HEK293T (cell line): ENCODE measurements at places on chromosomes 1 and 21.
A peak's percentile ranks its signal among the peaks of the same experiment; 100 is the strongest.

DNA sequence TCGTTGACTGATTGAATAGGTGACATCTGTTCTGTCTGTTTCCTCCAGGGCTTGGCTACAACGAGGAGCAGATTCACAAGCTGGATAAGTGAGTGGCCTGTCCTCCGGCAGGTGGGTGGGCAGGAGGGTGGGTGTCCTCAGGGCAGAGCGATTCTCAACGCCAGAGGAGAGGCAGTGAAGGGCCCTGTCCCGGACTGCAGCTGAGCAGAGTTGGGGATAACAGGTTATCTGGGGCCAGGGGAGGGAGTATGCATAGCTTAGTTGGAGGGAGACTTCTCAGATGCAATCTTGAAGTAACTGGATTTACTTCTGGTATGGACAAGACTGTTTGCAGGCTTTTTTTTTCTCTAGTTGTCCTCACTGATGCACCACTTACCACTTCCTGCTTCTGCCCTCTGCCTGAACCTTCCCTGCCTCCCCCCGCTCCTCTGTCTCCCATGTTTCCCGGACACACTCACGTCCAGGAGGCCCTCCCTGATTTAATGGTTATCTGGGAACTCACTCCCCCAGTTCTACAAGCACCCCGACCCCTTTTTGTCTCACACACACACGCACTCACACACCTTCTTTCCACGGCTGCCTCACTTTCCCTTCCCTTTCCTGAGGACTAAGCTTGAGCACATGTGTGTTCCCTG is 16.4 kb upstream of the RASSF5 start:
- no peak for DNase-seq

DNA sequence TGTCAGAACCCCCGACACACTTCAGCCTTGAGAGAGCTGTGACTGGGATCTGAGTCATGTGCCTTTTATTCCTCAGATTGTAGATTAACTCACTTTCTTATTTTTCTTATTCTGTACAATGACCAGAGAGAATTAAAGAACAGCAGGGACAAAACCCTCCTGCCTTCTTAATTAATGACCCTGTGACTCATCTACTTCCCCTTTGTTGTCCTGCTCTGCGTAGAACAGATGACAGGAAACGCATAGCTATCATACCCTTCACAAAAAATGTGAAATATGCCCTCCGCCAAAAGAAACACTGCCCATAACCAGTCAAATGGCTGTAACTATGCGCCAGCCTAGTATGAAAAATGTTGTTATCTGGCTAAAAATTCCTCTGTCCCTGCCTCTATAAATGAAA is 9.1 kb upstream of the PADI2 start:
- no peak for DNase-seq

GRCh38 chr21:43873673-43874072 is 8.7 kb downstream of the AGPAT3 start:
- DNase-seq: no peak

GRCh38 chr21:20086508-20086907 is 911.7 kb upstream of the NCAM2 start:
- no peak for DNase-seq

DNA sequence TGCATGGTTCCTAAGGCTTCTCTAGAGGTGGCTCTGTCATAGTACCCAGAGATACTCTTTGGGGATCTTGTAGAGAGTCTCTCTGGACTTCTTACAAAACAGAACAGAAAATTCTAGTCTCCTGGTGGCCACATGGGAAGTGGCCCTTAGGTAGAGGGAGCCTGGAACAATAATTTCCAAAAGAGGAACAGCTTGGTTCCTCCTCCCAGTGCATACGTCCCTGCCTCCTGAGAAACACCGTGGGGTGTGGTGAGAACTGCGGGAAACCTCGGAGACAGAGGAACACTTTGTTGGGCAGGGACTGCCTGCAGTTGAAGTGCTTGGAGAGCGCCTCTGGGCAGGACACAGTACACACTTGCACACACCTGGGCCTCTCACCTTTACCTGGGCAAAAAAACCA is 38.8 kb upstream of the EPHA8 start:
- DNase-seq: no peak

- DNase-seq: peak; percentile 42
Observed at GRCh38 chr1:14435368-14436023, 163.0 kb upstream of the KAZN start.

DNA sequence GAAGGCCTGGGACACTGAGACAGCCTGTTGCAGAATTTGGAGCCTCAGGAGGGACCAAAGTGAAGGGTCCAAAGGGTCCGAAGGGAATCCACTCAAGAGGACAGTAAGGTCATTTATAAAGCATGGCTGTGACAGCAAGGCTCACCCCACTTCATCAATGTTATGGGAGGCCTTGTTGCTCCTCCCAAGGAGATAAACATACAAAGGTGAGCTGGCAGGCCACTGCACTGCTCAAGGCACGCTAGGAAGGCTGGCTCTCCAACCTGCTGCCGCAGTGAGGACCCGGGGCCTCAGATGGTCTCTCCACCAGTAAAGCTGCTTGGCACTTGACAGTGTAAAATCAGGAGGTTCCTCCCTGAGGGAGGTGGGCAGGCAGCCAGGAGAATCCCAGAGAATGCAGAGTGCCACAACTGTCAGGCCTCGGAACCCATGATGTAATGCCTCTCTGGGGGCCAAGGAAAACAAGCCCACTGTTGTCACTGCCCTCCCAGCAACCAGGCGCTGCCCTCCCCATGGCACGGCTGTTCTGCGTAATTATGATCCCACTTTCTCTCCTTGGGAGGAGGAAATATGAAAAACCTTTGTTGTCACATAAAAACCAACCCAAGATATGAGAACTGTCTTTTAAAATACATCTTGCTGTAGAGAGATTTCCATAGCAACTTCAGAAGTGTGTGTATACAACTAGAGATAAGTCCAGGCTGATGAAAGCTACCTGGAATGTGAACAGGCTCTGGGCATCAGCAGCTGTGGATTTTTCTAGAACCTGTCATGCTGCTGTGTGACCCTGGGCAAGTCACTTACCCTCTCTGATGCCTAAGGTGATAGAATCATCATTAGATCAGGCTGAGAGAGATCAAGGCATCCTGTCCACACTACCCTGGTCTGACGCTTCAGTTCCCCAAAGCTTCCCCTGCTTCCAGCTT is 102.5 kb downstream of the KCNN3 start:
- no peak for DNase-seq

DNA sequence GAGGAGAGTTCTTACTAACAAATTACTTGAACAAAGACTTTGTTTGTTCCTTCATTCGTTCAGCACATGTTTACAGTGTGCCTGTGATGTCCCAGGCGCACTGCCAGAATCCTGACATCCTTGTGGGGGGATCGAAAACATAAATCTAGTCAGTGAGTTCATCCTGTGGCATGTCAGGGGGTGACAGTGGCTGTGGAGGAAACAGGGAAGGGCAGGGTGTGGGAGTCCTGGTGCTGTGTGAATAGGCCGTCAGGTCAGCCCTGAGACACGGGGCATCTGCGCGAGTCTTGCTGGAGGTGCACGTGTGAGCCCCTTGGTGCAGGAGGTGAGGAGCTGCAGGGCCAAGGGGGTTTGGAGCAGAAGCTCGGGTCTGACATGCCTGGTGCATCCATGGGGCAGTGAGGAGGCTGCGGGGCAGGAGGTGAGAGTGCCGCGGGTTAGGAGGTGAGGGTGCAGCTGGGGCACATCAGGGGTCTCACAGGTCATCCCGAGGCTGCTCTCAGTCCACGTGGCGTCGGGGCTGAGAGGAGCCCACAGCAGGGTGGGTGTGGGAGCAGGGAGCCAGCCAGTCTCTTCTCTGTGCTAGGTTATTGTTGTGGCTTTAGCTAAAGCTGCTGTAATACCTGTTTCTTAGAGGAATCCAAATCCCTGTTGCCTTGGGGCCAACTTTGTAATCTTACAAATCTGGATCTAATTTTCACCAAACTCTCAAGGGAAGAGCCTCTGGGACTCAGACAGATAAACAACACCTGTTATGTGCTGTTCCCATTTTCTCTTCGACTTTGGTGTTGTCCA is 93.4 kb downstream of the PCBP3 start:
- no peak for DNase-seq

- no peak for DNase-seq
Observed at GRCh38 chr1:187956975-187957374, 1128.2 kb downstream of the PLA2G4A start.

DNA sequence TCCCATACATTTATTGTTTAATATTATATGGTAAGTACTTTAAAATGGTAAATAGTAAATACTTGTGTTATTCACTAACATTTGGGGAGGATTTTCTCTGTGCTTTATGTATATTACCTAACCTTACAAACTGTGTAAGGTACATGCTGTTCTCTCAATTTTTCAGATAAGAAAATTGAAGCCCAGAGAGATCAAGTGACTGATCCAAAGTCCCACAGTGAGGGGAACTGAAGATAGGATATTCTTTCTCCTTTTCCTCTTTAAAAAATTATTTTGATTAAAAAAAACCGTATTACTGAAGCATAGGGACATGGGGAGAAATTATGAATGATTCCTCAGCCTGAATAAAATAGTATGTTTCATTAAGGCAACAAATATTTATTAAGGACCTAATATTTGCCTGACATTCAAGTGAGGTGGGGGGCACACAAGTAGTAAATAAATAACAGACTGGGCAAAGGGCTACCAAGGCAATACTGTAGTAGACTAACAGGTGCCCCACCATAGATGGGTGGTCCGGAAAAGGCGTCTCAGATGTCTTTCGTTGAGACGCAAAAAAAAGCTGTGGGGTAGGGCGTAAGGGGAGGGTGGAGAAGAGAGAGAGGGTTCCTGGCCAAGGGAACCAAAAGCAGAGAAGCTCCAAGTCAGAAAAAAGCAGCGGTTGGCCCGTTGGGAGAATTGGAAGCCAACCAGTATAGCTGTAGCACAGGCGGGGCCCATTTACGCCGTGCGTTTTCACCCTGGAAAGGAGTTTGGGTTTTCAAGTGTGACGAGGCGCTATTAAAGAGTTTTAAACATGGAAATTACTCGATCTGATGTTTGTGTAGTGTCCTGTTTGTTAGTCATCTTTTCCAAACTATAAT is 944 bp upstream of the AGO3 start:
- peak; percentile 56 for DNase-seq

- DNase-seq: no peak
Observed at GRCh38 chr1:244092293-244092963, 41.3 kb downstream of the ZBTB18 start.

DNA sequence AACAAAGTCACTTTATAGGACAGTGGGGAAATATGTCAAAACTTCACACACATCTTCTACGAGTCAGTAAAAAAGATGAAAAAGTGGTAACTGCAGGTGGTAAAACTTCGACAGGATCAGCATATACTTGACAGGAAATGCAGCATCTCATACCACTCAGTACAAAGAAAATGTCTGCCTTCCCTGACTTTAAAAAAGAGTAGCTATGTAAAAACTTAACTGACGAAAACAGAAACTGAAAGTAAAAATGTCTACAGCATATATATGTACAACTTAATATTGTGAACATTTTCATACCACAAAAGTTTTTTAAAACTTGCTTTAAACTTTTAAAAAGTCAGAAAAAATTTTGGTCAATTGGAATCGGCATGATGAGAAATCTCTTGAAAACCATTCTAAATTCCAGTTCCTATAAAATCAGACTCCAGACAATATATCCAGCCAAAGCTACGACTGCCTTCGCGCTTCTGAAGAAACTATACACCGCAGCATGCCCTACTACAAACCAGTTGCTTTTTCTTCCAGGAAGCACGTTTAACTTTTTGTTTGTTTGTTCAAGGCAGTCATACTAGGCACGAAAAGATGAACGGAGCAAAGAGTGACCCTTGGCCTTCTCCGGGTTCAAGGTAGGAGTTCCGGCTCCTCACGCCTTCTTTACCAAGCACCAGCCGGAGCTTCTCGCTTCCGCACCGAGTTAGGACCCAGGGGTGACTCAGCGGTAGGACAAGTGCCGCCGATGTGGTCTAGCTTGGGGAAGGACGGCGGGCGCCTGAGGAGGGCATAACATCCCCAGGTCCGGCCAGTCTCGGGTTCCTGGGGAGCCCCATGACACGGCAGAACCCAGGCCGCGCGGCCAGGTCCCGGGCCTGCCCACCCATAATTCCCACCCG is 612 bp downstream of the PSMA5 start:
- peak; percentile 56 for DNase-seq

GRCh38 chr1:98028800-98029199 is 108.0 kb upstream of the DPYD start:
- no peak for DNase-seq

GRCh38 chr1:16924216-16924918 is 2.6 kb downstream of the CROCC start:
- no peak for DNase-seq

GRCh38 chr1:12276225-12276624 is 46.4 kb downstream of the VPS13D start:
- peak; percentile 40 for DNase-seq

DNA sequence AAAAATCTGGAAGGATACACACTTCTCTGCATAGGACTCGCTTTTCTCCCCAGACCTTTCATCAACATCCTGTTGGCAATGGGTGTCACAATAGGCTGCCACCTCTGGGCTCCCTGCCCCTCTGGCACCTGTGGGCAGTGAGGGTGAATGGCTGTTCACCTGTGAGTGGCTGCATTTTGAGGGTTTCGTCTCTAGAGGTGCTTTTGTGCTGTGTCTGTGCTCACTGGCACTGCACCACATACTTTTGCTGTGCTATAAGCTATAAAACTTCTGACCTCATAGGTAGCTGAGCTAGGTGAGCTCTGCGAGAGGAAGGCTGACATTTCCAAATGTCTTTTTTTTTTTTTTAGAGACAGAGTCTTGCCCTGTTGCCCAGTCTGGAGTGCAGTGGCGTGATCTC is 35.9 kb downstream of the SLC30A1 start:
- DNase-seq: no peak

- DNase-seq: no peak
Observed at GRCh38 chr1:85356130-85356529, 79.7 kb upstream of the BCL10 start.

DNA sequence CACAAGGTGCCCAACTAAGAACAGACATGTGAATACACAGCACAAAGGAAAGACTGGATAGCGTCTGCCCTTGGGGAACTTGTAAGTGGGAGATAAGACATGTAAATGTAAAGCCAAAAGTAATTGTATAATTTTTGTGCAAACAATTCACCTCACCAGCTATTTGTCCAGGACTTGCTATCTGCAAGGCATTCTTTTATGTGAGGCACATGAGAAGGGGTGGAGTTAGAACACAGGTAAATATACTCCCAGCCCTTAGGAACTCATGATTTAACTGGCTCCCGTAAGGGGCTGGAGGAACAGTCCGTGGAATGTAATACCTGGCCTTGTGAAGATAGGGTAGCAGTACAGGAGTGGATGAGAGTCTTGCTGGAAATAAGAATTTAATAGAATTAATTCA is 61.3 kb downstream of the CDK18 start:
- DNase-seq: no peak

DNA sequence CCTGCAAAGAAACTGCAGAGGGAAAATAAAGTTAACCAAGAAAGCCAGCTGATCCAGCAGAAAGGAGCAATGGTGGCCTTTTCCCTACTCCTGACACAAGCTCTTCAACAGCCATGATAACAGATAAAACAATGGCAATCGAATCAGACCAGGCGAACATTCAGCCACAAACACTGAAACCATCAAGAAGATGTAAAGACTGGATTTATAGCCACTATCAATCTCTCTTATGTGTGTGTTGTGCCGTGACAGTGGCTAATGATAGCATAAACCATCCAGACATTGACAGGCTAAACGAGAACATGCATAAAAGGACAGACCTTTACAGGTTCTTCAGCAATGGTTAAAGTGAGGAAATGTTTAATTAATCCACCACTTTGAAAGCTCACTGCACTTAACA is 78.1 kb upstream of the RAB4A start:
- no peak for DNase-seq

- DNase-seq: no peak
Observed at GRCh38 chr1:162285149-162285561, 91.5 kb downstream of the SPATA46 start.

- DNase-seq: no peak
Observed at GRCh38 chr1:29523576-29523975, 287.3 kb downstream of the PTPRU start.
